ENCODE measurements at places on chromosomes 5 and 9. TPM values are rescaled to one million over a fixed set of nuclear protein-coding genes. Genes with fewer than 3 reads are reported as not detected.

FCN1 gene
- polyA plus RNA-seq: 30.0 TPM

DNA sequence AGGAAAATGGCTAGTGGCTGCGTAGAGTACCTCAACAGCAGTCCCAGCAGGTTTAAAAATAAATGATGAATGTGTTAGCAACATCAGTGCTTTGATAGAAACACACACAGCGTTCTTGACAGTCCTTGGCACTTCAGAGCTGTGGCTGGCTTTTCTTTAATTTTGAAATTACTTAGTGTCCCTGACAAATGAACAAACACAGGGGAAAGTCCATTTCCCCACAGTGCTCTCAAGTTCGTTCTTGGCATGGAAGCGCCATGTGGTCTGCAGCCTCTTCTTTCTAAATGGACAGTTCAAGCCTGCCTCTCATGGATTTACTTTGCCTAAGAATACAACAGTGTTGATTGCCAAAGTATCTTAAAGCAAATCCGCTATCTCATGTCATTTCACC, 102.2 kb downstream of the ADAMTS12 start:
- DNase-seq: no peak

SLC6A3 gene
- polyA plus RNA-seq: 0.02 TPM

DNA sequence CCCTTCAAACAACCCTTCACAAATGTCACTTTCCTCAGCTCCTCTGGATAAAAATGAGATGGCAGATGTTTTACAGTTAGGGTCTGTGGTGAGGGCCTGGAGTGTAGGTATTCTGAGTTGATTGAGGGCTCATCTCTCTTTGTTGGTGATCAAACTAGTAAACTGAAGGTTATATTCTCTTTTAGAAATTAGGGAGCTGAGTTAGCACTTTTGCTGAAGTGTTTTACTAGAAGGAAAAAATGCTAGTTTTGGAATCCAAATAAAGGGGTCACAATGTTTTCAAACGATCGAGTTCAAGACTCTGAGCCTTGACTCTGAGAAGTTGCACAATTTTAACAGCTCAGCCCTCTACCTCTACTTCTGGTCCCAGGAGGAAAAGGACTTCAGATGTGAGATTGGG, 23.4 kb downstream of the RHOBTB3 start:
- no peak for DNase-seq

LCNL1 gene
- polyA plus RNA-seq: 4.7 TPM

NUP188 gene
- 16.4 TPM for polyA plus RNA-seq

PALM2AKAP2 gene
- not detected for polyA plus RNA-seq

DNA sequence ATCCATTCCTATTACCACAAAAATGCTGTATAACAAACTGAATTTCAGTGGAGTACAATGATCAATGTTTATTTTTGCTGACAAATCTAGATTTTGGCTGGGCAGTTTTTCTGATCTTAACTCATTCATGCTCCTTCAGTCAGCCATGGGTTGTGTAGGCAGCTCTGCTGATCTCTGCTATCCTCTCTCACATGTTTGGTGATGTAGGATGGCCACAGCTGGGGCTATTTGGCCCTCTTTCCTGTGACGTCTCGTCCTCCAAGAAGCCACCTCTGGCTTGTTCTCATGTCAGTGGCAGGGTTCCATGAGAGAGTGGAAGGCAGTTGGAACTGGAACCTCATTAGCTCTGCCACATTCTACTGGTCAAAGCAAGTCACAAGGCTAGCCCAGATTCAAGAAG, 8.9 kb downstream of the NLN start:
- no peak for DNase-seq

DNA sequence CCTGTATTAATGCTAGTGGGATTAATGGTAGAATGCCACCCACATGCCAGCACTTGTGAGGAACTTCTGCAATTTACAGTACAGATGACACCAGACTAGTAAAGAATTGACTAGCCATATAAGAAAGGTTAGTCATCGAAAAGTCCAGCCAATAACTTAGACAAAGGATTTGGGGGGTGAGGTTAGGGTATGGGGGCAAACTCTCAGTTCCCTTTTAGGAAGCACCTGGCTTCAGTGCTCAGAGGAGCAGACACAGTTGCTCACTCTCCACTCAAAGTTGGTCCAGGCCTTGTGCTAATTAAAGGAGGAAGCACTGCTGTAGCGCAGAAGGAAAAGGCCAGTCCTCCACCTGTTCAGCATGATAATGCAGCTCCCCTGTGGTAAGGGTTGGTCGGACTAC, 25.2 kb downstream of the TGFBR1 start:
- no peak for DNase-seq

LAMC3 gene
- 9.1 TPM for polyA plus RNA-seq

GRCh38 chr5:160262151-160263074, 33.1 kb downstream of the FABP6 start:
- peak; percentile 79 for DNase-seq

UNC5A gene
- polyA plus RNA-seq: 0.06 TPM

- no peak for DNase-seq
Measured at GRCh38 chr5:59609501-59610265, 283.8 kb downstream of the PDE4D start.

ST8SIA4 gene
- polyA plus RNA-seq: 6.9 TPM

DNA sequence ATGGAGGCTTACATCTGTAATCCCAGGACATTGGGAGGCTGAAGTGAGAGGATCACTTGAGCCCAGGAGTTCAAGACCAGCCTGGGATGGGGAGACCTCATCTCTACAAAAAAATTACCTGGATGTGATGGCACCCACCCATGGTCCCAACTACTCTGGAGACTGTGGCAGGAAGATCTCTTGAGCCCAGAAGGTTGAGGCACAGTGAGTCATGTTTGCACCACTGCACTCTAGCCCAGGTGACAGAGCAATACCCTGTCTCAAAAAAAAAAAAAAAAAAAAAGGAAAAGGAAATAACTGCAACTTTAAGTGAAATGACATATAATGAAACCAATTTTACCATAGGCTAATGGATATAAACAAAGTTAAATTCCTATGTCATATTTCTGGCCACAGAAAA, 152.1 kb upstream of the DHFR start:
- DNase-seq: no peak

DNA sequence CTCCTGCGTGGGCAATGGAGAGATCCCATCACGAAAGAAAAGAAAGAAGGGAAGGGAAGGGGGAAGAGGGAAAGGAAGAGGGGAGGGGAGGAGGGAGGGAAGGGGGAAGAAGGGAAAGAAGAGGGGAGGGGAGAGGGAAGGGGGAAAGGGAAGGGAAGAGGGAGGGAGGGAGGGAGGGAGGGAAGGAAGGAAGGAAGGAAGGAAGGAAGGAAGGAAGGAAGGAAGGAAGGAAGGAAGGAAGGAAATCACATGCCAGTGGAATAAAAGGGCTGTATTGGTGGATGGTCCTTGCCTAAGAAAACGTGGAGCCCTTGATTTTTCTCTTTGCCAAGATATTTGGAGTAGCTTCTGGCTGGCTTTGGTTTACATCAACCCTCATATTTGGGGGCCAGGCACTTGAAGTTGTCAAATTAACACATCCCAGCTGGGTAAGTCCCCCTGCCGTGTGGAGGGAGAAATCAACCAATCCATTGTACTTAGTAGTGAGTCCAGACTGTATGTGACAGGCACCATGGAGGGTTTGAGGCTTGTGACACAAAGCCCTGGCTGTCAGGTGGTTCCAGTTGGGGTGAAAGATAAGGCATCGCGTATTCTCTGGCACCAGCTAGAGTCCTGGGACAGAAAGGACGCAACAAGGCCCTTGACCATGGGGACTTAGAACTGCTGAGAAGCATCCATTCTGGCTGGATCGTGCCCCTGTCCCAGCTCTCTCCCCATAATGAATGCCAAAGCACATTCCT, 23.7 kb downstream of the IDNK start:
- no peak for DNase-seq

GRCh38 chr5:177430140-177430951, 3.9 kb downstream of the GRK6 start:
- DNase-seq: peak; percentile 85

CNTNAP3B gene
- 2.3 TPM for polyA plus RNA-seq

DNA sequence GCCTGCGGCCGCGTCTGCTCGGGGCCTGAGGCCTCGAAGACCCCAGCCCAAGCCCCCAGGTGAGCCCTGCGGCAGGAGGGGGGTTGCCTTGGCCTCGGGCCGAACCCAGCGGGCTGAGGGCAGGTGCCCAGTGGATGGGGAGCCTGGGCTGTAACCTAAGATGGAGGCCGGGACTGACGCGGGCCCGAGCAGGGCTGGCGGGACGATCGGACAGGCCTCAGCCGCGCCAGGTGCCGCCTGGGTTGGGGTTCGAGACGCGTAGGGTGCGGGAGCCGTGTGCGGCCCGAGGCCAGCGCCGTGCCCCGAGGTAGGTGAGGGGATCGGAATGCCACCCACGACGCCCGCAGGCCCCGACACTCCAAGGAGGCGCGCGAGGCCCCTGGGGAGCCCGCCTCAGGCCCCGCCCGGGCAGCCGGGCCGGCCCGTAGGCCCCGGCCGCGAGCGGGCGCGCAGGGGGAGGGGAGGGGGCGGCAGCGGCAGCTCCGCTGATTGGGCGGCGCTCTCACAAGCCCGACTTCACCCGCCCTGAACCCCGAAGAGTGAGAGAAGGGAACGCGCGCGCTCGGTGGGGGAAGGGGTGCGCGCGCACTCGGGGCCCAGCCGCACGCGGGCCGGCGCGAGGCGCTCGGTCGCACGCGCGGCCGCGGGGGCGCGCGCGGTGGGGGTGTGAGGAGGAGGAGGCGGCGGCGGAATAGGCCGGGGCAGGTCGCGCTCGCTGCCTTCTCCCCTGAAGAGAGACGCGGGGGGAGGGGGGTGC, at the start of gene NSD1:
Gene NSD1 (plus strand): TSS at position 678 of the 757 bp plus-strand sequence. CDS start 1,331 bp downstream, outside the sequence.
- peak; percentile 99 for DNase-seq

F12 gene
- 1.3 TPM for polyA plus RNA-seq

SLC35D2 gene
- 11.1 TPM for polyA plus RNA-seq

DNA sequence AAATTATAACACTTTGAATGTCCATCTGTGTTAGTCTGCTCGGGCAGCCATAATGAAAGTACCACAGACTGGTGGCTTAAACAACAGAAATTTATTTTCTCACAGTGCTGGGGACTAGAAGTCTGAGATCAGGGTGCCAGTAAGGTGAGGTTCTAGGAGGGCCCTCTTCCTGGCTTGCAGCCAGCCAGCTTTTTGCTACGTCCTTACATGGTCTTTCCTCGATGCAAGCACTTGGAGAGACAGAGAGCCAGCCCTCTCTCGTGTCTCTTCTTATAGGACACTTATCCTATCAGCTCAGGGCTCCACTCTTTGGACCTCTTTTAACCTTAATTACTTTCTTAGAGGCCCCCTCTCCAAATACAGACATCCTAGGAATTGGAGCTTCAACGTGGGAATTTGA, 351.8 kb downstream of the SPOCK1 start:
- no peak for DNase-seq

ARHGEF28 gene
- polyA plus RNA-seq: 1.5 TPM

DNA sequence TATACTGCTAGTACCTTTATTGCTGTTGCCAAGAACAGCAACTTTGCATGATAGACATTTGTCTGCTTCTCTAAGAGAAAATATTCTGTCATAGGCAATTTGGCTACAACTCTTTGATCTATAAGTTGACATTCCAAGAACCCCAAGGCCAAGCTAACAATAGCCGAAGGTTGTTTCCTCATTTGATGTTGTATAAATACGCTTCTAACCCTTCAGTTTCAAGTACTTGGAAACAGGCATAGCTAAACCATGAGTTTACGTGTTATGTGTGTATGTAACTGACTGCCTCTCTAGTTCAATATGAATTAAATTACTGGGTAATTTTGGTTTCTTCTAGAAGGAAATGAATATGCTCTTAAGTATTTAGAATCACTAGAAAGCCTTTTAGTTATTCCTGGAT, 1034.0 kb downstream of the TLE4 start:
- no peak for DNase-seq

MOB3B gene
- 12.6 TPM for polyA plus RNA-seq

ZDHHC11 gene
- 1.9 TPM for polyA plus RNA-seq

- DNase-seq: no peak
Measured at GRCh38 chr5:6705088-6705487, 8.1 kb upstream of the TENT4A start.

DNA sequence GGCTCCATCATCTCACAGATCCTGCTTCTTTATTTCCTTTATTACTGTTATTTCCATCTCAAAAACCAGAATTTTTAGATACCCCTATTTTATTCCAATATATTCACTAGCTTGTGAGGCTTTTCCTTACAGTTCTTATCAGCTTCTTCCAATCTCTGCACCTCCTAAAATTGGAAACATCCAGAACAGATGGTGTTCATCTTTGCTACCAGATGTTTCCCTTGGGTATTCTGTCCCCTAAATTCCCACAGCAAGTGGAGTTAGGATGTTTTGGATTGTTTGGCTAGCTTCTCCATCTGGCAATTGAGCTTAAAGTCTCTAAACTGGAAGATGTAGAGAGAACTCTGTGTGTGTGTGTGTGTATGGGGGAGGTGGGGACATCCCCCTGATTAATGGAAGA, 580.4 kb downstream of the DTWD2 start:
- DNase-seq: no peak

- DNase-seq: no peak
Measured at GRCh38 chr5:83363111-83363885, 108.2 kb upstream of the VCAN start.

ITGA2 gene
- 1.8 TPM for polyA plus RNA-seq

Data from spleen (tissue), 13 donors.